ENCODE measurements at places on chromosomes 12 and 14.

- no peak for DNase-seq
Observed at GRCh38 chr14:103029936-103030335, 27.4 kb downstream of the CDC42BPB start.

DNA sequence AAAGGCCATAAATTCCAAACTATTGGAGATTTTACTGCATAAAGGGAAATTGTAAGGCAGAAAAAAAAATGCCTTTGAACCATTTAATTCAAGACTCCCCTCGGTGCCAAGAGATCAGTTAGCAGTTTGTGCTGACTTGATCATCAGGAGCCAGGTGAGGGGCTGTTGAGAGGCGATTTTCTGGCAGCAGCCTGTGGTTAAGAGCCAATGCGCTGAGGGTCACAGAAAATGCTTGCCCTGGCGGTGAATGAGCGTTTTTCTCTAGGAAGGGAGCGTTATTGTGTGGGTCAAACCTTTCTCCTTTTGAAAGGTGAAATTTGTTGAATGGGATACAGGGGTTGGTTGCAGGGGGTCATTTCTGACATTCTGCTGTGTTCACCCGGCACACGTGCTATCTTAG, 4.7 kb downstream of the SRRM4 start:
- DNase-seq = peak; percentile 16

- DNase-seq = no peak
Observed at GRCh38 chr14:39015360-39015961, 87.6 kb downstream of the SEC23A start.

DNA sequence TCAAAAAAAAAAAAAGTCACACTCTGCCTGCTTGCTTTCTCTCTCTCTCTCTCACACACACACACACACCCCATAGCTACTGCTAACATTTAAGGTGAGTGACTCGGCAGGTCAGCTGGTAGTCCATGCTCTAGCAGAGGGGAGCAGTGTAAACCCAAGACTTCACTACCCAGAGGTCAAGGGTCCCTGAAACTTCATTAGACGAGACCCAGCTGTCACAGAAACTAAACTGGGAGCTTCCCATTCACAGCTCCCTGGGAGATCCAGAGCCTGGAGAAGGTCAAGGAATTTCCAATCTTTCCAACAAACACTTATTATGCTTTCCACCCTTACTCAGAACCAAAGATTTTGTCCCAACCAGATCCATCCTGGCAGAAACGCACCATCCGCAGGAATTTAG, 33.2 kb downstream of the CKAP4 start:
- no peak for DNase-seq

DNA sequence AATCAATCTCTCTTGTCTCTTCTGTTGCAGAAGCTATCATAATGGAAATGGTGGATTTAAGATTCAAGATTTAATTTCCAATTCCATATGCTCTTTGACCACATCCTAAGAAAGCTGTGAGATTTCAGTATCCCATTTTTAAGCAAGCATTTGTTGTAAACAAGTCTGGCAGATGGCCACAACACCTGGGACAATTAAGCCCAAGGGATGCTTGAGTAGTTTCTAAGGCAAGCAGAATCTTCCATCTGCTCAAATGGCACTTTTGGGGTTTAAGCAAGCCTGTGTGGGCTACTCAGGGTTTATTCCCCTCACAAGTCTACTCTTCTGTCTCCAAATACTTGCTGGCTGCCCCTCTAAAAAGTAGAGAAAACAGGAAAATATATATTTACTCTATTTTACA, 304.7 kb upstream of the SYT1 start:
- no peak for DNase-seq

- no peak for DNase-seq
Observed at GRCh38 chr12:21683115-21683514, 25.5 kb upstream of the LDHB start.

DNA sequence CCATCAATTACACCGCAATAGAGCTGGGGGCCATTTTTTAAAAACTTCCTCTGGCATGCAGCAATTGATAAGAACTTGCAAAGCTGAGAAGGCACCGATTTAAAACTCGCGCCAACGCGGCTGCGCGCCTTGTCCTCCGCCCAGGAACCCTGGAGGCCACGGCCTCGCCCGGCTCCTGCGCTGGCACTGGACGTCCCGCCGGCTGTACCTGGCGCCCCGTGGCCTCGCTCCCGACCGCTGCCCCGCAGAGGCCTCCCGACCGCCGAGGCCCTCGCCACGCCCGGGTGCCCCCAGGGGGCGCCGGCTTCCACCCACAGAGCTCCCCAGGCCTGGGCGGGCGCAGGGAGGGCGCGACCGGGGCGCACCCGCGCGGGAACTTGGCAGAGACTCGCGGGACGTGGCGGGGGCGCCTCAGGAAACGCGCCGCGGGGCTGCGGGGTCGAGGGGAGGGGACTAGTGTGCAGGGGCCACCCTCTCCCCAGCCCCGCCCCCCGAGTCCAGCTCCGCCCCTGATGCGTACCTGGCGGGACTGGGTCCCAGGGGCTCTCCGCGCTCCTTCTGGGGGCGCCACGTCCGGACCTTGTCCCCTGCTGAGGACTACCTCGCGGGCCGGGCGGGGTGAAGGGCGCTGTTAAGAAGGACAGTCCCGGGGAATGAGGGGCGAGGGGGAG, 65.7 kb downstream of the TNFAIP2 start:
- DNase-seq = no peak

- DNase-seq = peak; percentile 10
Observed at GRCh38 chr12:131865180-131865875, 29.1 kb upstream of the ULK1 start.

- DNase-seq = no peak
Observed at GRCh38 chr12:119915894-119916510, 38.9 kb upstream of the CIT start.

GRCh38 chr12:19273482-19274330, 144.2 kb downstream of the PLEKHA5 start:
- DNase-seq = peak; percentile 96

- DNase-seq = no peak
Observed at GRCh38 chr14:80965037-80965436, 9.6 kb downstream of the TSHR start.

GRCh38 chr14:60092526-60092920, 800 bp downstream of the PCNX4 start:
- peak; percentile 50 for DNase-seq

GRCh38 chr12:110508071-110508586, 6.0 kb downstream of the RAD9B start:
- DNase-seq = no peak

DNA sequence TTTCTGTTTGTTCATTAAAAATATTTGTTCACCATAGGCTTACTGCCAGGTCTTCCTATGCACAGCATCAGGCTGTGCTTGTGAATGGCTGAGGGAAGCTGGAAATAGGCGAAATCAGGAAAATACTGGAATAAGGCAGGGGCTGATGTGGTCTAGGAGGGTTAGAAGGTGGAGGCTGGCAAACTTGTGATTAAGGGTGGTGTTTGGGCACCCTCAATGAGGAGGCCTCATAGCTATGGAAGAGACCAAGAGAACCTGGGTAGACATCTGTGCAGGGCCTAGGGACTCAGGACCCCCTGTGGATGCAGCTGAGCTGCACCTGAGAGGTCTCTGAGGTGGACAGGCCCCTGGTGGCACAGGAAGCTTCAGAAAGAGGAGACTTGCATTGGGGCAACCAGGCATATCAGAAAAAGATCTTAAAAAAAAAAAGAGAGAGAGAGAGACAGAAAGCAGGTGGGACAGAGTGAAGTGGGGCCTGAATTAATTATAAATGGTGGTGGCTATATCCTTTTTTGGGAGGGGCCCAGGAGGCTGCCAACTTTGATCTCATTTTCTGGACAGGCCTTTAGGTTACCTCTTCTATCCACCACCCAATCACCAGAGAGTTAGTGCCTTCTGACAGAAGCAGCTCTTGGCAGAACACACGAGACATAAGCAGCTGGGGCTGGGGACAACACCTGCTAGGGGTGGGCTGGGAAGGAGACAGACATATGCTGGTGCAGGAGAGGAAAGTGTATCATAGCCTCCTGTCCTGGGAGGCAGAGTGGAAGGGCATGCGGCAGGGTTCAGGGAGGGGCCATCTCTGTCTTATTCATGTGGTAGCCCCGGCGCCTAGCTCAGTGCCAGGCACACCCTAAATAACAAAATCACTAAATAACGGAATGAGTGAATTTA, 46.7 kb upstream of the ATP23 start:
- DNase-seq = no peak

GRCh38 chr14:68519671-68520187, 273.1 kb downstream of the ZFP36L1 start:
- DNase-seq = no peak

DNA sequence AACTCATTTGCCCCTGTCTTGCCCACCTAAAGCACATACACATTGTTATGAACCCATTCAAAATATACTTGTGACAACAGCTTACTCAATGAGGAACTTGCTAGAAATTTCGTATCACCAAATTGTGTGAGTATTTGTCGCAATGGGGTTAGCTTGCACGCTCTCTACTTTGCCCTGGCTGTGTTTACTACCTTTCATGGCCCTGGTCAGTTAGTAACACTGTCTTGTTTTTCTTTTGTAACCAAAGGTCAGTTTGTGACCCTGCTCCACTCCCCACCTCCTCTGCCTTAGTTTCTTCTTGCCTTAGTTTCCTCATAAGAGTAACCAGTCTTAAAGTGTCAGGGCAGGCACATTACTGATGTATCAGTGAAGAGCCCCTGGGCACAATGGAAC, 205.8 kb upstream of the EEA1 start:
- DNase-seq = no peak

GRCh38 chr12:122183588-122183940, 641 bp downstream of the LRRC43 start:
- no peak for DNase-seq

GRCh38 chr14:52412426-52412825, 98.3 kb downstream of the PTGER2 start:
- DNase-seq = no peak

- DNase-seq = no peak
Observed at GRCh38 chr14:68576031-68576430, 216.8 kb downstream of the ZFP36L1 start.

- no peak for DNase-seq
Observed at GRCh38 chr14:102799684-102800562, 22.7 kb downstream of the TRAF3 start.

- no peak for DNase-seq
Observed at GRCh38 chr14:93745603-93746273, 42.5 kb downstream of the PRIMA1 start.

DNA sequence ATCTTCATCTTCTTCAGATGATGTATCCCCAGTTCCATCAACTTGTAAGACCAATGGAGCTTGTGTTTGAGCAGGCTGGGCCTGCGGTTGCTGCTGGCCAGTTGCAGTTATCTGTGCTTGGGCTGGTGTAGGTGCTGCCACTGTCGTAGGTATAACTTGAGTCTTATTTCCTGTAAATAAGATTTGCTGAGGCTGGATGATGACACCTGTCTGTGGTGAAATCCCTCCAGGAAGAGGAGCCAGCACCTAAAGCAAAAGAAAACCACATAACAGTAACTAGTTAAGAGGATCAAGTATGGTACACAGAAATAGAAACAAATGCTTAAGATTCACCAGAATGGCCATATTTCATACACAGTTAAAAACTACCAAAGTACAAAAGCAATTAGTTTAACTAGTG, 28.2 kb downstream of the GTF2A1 start:
- no peak for DNase-seq

Data from DMS79 (cell line).